Activated naive CD8-positive, alpha-beta T cell treated with anti-CD3 and anti-CD28 coated beads for 36 hours (primary cell): ENCODE measurements at places on chromosomes 3 and 15.

DNA sequence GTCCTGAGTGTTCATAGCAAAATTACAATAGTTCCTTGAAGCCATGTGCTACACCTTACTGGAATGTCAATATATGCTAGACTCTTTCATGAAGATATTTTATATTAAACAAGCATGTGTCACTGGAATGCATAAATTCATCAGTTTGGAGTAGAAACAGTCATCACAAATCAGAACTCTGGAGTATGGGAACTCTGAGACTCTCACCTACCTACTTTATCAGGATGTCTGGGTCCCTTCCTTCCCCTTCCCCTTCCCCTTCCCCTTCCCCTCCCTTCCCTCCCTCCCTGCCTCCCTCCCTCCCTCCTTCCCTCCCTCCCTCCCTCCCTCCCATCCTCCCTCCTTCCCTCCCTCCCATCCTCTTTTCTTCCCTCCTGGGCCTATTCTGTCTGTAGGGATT is 144.7 kb upstream of the PEX5L start:
- no peaks in the 10 kb centered on the region for H3K27me3 ChIP-seq
- no peaks in the 10 kb centered on the region for H3K4me1 ChIP-seq
- no peak overlapping the region for H3K4me3 ChIP-seq
- no peak for DNase-seq

DNA sequence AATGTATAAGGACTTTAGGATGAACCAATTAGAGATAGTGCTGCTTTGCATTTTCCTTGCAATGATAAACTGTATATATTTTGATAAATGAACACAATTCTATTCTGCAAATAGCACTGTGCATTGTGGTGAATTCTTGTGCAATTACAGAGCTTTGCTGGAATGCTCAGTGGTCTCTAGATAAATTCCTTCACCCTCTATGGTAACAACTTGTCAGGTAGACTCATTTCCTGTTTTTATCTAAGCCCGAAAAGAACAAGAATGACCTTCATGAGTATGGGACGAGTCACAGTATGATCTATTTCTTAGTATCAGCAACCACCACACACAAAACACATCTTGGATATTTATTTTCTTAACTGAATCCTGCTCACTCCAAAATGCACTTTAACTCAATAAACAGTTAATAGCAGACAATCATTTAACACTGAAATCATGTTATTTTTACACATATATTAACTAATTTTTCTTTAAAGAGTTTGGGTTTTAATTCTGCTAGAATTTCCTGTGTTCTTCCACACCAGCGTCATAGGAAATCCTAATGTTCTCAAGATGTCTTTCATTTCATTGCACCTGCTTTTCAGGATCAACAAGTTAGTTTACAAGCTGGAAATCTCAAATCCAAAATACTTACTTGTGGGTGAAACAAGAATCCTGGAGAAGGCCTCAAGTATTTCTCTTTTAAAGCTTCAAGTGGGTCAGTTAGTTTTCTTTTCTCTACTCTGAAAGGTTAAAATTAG is 551.2 kb downstream of the MECOM start:
- no peaks in the 10 kb centered on the region for H3K36me3 ChIP-seq
- DNase-seq: no peak
- no peak overlapping the region for H3K27ac ChIP-seq
- no peaks in the 10 kb centered on the region for H3K27me3 ChIP-seq
- no peak overlapping the region for H3K4me3 ChIP-seq

DNA sequence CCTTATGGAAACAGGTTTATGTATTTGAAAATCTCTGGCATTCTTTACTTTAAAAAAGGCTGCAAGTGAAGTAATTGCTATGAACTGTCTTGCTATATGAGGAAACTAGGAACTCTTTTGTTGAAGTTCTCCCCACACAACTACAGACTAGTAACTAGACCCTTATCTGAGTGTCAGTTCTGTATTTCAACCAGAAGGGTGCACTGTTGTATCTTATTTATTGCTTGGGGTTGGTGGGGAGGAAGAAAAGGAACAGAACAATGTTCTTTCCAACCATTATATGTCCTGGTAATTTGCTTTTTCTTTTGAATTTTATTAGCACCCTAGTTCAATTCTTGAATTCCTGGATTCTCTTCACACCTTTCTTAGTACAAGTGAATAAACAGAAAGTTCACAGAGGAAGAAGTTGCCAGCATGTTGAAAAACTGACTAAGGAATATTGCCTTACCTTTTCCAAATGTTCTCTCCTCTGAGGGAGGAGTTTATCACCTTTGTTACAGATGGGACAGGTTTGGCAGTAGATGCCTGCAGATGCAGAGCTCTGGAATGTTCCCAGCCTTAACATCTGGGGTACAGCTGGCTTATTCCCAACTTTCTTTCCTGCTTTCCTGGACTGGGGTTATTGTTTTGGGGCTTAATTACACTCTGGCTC is 162.4 kb upstream of the CFAP20DC start:
- H3K36me3 ChIP-seq: no peaks in the 10 kb centered on the region
- H3K4me3 ChIP-seq: no peak overlapping the region
- no peak overlapping the region for H3K27ac ChIP-seq
- DNase-seq: no peak

DNA sequence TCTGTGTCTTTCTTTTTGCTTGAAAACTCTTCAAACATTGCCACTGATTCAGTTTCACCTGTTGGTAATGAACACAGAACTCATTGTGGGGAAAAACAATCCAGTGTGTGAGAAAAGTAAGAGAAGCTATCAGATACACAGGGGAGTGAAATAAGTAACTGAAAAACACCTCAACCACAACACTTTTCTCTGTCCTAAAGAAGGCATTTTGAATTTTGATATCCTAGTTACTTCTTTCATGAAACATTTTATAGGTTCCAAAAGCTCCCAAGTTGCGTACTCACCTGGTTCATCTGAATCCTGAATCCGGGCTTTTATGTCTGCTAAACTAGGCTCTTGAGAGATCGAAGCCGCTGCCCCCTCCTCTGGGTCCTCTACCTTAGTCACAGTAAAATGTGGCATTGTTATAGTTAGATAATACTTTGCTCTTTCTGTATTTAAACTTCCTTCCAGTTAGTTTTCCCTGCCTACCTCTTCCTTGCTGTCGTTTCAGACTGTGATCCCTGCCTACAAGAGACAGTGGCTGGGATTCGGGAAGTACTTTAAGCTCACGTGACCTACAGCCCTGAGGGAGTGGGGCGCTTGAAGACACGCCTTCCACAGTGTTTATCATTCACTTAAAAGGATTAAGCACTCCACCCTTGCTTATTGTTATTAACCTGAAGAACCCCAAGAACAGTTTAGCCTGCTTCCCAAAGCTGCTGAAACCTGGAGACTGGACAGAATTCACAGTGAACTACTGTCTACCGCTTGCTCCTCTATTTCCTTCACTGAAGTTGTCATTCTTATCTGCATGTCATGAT is 19.1 kb downstream of the SLC12A6 start:
- no peaks in the 10 kb centered on the region for H3K27me3 ChIP-seq
- peak overlapping the region; percentile 95 for H3K27ac ChIP-seq
- H3K36me3 ChIP-seq: peaks cover 28% of the 10 kb centered on the region
- H3K4me3 ChIP-seq: peak overlapping the region; percentile 91
- DNase-seq: no peak
- peaks cover 50% of the 10 kb centered on the region for H3K4me1 ChIP-seq
